Activated CD8-positive, alpha-beta memory T cell treated with anti-CD3 and anti-CD28 coated beads for 4 hours (primary cell): ENCODE measurements at places on chromosomes 5 and 9.

GRCh38 chr9:90915693-90916092 is 114.1 kb downstream of the SYK start:
- DNase-seq, result no peak

GRCh38 chr9:107170801-107171200 is 112.3 kb upstream of the RAD23B start:
- no peak for DNase-seq

- no peak for DNase-seq
Observed at GRCh38 chr5:180202939-180203573, 6.0 kb downstream of the RASGEF1C start.

DNA sequence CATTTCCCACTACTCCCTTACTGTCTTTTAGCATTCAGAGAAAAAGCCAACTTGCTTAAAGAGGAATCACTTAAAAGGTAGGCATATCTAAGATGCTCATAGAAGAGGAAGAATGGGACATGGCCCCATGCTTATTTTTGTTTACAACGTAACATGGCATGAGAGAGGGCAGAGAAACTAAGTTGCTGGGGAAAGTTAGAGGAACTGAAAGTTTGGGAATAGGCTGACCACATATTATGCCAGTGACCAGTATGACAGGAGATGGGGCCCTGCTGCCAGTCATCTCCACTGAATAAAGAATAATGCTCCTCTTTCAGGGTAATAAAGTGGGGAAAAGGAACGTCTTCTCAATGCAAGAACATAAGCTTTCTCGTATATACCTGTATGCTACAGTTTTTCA is 1.9 kb downstream of the PLPP6 start:
- no peak for DNase-seq

DNA sequence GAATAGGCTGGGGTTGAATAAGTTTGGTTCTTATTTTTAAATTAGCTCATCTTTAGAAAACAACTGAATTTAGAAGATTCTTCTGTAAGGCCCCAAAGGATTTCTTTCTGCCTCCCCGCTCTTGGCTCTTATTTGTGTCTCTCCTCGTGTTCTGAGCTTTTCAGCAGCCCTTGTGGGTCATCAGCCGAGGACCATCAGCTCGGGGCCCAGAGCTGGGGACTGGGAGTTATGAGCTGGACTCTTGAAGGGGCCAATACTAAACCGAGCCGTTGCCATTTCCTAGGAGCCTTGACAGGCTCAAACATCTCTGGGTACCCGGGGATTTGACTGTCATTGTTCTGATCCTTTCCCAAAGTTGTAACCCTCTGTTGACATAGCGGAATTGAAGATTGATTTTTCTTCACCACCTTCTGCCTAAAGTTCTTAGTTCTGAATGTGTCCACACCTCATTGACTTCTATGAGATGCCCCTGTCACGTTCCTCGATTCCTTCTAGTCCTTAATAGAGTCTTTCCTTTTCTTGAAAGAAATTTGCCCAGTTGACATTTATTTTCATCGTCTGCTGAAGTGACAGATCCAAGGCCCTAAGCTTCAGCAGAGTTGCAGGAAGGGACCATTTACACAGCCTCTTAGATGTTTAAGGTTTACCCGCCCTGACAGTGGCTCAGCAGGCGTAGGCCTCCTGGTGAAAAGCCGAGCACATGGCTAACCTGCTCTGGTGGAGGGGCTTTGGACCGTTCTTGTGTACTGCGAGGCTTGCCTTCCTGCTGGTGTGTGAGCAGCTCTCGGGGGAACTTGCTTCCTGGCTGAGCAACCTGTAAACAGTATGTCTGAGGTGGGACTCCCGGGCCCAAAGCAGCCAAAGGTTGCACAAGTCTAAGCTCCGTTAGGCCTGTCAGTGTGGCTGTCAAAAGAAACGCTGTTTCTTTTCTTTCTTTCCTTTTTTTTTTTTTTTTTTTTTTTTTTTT is 24.0 kb downstream of the ABL1 start:
- DNase-seq, result no peak

DNA sequence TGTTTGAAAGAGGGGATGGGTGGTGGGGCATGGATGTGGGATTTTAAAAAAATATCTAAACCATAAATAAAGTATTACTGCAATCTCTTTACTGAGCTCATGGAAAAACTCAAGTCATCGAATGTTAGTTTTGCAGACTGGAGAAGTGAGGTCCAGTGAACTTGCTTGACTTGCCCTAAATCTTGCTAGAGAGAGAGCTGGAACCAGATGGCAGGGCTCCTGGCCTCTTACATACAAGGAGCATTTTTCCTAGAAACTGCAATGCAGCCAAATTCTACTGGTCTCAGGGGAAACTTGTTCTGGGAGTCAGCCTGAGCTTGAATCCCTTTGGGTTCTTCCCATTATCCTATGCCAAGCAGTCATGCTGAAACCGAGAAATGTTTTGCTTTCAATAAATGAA is 2.9 kb upstream of the TGFBI start:
- DNase-seq, result no peak

- DNase-seq, result no peak
Observed at GRCh38 chr5:77640589-77641396, 2.3 kb upstream of the OTP start.

- DNase-seq, result no peak
Observed at GRCh38 chr5:138445547-138446271, 6.9 kb downstream of the REEP2 start.

DNA sequence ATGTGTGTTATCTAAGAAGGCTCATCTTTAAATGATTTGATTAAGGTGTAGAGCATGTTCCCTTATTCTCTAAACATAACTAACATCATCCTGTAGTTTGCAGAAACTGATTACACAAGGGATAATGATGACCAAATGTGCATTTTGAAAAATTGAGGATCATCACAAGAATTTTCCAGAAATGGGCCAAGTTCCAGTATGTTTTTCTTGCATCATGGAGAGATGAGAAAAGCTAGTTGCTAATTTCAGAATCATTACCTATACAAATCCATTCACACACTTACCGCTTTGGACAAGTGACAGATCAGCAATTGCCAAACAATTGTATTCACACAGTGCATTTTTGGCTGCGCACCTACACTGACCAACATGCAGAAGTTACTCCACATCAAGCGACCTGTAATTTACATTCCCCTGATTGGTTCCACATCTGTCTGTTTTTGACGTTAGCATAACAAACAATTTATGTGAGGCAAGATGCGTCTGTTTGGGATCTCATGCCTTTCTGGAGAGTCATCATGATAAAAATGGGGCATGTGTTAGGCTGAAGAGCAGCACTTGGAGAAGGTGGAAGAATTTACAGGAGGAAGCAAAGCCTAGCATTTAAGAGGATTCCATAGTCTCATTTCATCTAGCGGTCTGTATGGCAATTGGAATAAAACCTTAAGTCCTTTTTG is 2.8 kb upstream of the BNC2 start:
- DNase-seq, result no peak

GRCh38 chr5:131475541-131475941 is 159.5 kb downstream of the RAPGEF6 start:
- DNase-seq, result no peak

DNA sequence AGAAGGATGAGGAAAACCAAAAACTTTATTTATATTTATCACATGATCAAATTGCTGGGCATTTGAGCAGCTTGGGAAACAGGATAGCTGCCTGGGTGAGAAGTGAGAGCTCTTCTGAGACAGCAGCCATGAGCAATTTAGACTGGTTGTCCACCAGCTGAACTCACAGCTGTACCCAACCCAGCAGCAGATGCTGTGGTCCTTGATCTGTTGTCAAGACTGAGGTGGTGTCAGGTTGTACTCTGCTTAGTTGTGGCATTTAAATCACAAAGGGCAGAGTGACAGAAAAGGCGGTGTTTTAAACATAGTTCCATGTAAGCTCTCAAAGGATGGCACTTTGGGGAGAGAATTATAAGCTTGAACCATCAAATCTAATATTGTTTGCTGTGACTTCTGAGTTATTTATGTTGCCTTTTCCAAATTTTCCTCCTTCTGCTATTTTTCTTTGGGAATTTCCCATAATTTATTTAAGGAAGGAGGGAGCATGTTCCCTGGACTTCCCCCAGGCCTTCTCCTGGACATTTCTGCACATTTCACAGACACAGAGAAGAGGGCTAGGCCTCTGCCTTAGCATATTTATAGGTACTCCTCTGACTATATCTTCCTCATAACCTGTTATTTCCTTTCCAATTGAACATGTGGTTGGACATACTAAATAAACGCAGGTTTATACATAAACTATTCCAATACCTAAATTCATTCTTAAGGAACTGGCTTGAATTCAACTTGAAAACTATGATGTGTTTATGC is 117.7 kb upstream of the FER start:
- no peak for DNase-seq

GRCh38 chr9:3043369-3043768 is 199.5 kb upstream of the PUM3 start:
- no peak for DNase-seq

- DNase-seq, result no peak
Observed at GRCh38 chr5:67032921-67033664, 163.5 kb downstream of the CD180 start.

GRCh38 chr5:61575581-61575980 is 243.5 kb downstream of the ZSWIM6 start:
- no peak for DNase-seq

GRCh38 chr5:149851211-149851610 is 93.4 kb downstream of the PDE6A start:
- no peak for DNase-seq

DNA sequence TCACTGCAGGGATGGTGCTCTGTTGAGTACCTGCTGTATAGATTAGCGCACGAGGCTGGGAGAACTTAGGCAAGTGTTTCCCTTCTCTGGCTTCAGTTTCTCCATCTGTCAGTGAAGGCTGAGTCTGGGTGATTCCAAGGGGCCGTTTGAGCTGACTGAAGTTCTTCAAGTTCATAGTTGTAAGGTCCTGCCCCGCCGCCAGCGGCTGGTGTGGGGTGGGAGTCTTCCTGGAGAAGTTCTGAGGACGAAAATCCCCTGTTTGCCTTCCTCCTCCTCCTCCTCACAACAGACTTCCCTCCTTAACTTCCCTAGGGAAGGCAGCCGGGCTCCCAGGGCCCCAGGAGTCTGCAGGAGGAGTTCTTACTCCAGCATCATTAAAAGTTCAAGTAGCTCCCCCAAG is 1.7 kb upstream of the HRCT1 start:
- no peak for DNase-seq

DNA sequence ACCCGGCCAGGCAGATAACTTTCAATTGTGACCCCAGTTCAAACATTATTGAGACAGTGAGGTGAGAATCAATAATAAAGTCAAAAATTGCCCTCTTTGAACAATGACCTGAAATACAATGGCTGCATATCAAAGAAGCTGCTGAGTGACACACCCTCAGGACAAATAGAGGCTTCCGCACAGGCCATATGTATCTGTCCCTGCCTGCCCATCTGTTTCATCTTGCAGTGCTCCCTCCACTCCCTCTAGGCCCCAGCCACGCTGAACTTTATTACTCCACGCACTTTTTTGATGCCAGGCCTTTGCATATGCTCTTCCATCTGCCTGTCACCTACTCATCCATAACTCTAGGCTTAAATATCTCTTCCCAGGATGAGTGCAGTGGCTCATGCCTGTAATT is 15.9 kb upstream of the PFDN1 start:
- no peak for DNase-seq

GRCh38 chr5:178291161-178291561 is 58.6 kb upstream of the PHYKPL start:
- no peak for DNase-seq

GRCh38 chr5:58156361-58156760 is 303.5 kb downstream of the PLK2 start:
- DNase-seq, result no peak

- no peak for DNase-seq
Observed at GRCh38 chr9:121362813-121363621, 7.0 kb downstream of the STOM start.

DNA sequence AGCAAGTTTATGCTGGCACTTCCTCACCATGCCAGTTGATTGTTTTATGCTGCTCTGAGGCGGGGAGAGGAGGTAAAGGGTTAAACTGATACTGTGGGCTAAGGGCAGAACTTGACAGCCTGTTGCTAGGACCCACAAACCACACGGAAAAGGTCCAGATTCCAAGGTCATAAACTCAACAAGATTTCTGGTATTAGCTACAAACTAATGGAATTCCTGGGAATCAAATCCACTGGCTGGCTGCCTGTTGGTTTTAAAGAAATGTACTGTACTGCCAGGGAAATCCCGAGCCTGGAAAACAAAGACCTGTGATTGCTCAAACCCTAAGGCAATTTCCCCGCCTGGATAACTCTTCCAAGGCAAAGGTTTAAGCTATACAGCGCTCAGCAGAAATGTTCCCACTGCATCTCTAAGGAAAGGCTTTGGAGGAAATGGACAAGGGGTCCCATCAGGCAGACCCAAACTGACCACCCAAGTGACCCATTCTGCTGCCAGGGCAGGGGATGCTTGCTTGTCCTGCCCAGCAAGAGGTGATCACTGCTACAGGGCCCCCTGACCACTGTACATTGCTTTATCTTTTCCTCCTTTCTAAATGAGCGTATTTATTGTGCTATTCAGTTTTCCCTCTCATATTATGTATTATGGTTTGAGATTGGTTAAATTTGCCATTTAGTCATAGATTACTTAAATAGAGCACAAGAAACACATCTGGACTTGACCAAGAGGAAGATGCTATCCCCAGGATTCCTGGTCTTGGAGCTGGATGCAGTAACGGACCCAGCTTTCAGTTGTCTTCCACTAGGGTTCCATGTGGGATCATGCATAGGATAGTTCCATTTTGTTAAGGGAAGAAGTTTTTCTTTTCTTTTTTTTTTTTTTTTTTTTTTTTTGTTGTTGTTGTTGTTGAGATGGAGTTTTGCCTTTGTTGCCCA is 124.3 kb downstream of the SUSD1 start:
- no peak for DNase-seq

DNA sequence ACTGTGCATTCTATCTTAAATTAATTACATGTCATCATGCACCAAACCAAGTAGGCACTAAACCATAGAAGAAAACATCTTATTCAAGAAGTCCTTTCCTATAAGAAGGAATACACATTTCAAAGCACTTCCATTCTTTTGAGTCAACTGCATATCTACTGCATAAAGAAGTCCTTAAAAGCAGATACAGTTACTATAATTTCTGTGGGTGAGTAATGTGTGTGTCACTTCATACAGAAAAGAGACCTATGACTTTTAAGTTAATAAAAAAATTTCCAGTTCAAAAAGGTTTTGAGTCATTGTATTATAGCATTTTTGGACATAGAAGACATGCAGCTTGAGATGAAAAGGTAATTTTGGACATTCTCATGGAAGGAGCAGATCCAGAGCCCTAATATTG is 125.0 kb downstream of the DTWD2 start:
- no peak for DNase-seq

DNA sequence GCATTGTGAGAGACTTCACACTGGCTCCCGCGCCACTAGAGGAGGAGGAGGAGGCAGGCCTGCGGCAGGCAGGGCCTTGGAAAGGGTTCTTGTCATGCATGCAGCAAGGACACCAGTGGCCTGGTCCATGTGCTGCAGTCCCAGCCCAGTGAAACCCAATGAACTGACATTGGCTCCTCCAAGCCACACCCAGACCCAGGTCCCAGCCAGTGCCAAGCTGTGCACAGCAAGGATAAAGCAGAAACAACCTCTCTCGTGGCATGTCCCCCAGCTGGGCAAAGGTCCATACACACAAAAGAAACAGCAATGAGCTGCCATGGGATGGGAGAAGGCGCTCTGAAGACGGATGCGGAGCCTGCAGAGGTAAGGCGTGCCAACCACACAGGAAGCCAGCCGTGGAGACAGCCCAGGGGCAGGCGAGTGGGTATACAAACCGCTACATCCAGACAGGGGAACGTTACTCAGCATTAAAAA is 89.2 kb downstream of the SEMA4D start:
- DNase-seq, result peak; percentile 57

- peak; percentile 90 for DNase-seq
Observed at GRCh38 chr9:129177791-129178567, at the start of gene IER5L. IER5L (minus strand) TSS chr9:129178261; CDS start chr9:129178052, 209 bp downstream.

GRCh38 chr5:28110781-28111180 is 1072.4 kb upstream of the CDH9 start:
- no peak for DNase-seq

- DNase-seq, result no peak
Observed at GRCh38 chr5:10133830-10134229, 115.9 kb downstream of the ATPSCKMT start.
